ENCODE measurements at places on chromosomes 11 and 22.

- DNase-seq, result no peak
Measured at GRCh38 chr11:70876685-70877084, 375.7 kb downstream of the SHANK2 start.

GRCh38 chr11:102914238-102915043, 39.7 kb upstream of the MMP12 start:
- no peak for DNase-seq

DNA sequence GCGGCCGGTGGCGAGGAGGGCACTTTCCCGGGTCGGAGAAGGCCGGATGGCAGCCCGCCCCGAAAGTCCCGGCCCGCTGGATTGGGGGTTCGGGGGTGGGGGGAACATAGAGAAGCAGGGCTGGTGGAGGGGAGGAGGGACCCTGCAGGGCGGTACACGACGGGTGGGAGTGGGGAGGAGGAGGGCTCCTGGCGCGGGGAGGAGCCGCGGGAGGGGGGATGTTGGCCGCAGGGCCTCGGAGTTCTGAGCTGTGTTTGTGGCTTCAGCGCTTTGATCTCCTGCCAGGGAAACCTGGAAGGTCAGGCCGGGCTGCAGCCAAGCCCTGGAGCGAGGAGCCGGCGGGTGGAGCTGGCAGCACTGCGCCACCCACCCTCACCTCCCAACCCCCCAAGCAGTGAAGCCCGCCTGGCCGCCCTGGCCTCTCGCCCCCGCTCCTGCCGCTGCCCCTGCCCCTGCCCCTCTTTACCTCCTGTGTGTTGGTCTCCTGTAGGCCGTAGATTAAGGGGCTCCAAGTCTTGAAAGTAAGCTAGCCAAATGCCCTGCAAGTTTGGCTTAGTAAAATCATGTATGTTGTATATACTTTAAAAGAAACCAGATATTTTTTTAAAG, 30.9 kb downstream of the C22orf31 start:
- peak; percentile 32 for DNase-seq

GRCh38 chr11:69012092-69013008, 696 bp downstream of the MRGPRF start:
- DNase-seq, result no peak

DNA sequence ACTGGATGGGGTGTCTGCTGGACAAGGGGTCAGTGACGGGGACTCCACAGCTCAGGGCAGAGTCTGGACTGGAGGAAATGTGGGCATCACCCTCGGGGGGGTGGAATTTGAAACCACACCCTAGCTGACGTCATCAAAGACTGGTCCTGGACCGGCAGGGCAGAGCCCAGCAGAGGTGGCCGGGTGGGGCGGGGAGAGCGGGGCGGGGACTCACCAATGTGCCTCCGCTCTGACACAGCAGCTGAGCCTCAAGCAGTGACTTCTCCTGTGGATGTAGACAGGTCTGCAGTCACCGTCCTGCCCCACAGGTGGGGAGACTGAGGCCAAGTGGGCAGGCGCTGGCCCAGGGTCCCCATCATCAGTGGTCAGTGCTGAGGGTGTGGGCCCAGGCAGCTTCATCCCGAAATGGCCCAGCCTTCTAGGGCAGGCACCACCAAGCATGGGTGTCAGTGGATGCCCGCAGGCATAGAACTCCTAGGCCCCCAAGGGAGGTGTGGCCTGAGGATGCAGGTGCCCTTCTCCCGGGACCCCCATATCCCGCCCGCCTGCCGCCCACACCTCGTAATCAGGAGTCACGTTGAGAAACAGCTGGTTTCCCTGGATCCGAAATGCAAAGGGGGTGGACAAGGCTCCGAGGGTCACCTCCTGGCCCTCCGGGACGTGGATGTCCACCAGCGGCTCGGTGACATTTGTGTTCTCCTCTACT, 603 bp downstream of the CDHR5 start:
- no peak for DNase-seq

GRCh38 chr11:100776212-100776896, 89.3 kb downstream of the ARHGAP42 start:
- DNase-seq, result no peak

DNA sequence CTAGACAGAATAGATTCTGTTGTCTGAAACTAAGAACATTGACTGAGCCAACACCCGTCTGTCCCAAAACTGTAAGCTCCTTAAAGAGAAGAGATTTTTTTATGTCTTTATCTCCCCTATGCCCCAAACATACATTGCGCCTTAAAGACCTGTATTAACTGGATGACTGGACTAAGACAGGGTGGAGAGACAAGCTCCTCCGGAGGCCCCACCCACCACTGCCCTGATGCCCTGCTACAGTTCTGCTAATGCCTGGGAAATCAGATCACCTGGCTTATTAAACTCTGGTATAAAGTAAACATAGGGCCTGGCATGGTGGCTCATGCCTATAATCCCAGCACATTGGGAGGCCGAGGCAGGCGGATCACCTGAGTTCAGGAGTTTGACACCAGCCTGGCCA, 203.7 kb downstream of the TENM4 start:
- DNase-seq, result no peak

- DNase-seq, result no peak
Measured at GRCh38 chr11:61265357-61265756, 24.4 kb downstream of the PGA5 start.

GRCh38 chr11:36791957-36792356, 193.9 kb upstream of the RAG2 start:
- no peak for DNase-seq

- no peak for DNase-seq
Measured at GRCh38 chr11:27673979-27674663, 26.1 kb downstream of the BDNF start.

GRCh38 chr11:132072858-132073211, 702.4 kb downstream of the NTM start:
- no peak for DNase-seq

- no peak for DNase-seq
Measured at GRCh38 chr11:68330700-68331337, 18.4 kb downstream of the LRP5 start.

GRCh38 chr11:69219991-69220390, 64.3 kb downstream of the SMIM38 start:
- DNase-seq, result no peak

DNA sequence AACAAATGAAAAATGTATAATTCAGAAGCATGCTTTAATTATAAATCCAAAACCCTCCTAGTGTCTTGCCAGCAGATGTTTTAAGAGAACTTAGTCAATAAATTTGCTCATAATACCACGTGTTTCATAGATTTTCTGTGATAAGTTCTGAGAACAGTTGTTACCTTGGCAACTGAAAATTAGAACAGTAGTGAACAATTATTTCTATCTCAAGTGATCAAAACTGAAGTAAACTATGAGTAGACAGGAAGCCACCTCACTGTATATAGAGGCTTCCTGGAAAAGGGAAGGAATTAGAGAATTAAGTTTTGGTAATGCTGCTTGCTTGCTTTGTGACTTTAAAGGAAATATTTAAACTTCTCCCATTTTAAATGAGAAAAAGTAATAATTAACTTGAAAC, 266.0 kb upstream of the ANO3 start:
- no peak for DNase-seq

GRCh38 chr11:69686856-69687255, 11.7 kb upstream of the LTO1 start:
- no peak for DNase-seq

DNA sequence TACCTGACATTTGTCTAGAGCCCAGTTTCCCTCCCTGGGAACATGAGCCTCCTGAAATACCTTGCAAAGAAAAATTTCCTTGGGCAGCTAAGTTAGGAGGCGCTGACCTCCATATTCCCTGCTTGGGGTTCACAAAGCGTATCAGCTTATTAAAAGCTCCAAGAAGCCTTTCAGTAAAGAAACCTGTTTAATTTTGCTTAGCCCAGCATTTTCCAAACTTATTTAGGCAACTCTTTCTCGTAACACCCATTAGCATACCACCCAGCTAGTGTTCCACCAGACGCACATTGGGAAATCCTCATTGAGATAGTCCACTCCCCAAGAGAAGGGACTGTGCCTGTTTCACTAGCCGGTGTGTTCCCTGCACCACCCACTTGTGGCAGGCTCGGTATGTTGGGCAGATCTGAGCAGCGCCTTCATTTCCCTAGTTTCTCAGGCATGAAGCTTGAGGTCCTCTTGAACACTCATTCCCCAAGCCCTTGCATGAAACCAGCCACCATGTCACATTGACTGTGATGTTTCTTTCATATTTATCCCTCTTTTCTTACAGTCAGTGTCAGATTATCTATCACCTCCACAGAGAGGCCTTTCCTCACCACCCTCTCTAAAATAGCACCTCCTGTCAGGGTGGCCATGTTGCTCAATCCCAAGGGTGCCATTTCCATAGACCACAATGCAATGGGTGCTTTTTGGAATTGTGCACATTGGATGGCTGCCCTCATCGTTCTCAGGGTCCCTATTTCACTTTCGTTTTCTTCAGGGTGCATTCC, 12.5 kb upstream of the ELF5 start:
- no peak for DNase-seq

DNA sequence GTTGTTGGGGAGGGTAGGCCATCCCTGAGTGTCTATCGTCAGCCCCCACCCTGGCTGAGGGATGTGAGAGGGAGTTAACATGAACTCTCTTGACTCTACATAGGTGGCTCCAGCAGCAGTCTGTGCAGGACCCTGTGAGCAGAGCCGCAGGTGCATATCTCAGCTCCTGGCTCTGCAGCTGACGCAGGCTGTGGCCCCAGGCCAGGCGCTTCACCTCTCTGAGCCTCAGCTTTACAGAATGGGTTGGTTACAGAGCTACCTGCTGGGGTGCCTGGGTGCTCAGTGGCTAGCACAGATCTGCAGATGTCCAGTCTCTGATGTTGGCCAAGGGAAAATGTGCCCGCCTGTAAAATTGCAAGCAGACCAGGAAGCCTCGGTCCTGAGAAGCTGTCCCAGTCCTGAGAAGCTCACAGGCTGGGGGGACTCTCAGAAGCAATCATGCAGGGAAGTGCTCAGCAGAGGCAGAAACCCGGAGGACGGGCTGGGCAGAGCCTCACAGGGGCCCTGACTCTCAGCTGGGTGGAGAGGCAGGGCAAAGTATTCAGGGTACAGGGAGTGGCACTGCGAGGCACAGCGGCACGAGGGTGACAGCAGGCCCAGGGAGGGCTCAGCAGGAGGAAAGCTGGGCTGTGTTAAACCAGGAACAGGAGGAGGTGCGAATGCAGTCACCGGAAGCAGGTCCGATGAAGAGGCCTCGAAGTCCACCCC, 15.9 kb upstream of the LRP5 start:
- DNase-seq, result no peak

GRCh38 chr11:61642162-61642561, 38.0 kb upstream of the DAGLA start:
- DNase-seq, result no peak

- no peak for DNase-seq
Measured at GRCh38 chr11:19234231-19234817, 6.4 kb downstream of the E2F8 start.

DNA sequence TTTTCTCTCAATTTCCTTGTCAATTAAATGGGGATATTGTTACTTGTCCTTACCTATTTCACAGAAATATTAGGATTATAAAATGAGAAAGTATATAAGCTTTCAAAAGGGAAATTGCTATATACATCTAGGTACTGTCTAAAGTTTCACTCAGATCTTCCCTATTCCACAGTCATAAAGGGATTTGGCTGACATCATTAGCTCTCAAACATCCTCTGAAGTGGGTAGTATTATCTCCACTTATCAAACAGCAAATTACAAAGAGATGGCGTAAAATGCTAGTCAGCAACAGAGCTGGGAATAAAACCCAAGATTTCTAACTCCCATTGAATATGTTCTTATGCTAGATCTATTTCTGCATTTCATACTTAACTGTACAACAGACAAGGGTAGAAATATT, 50.9 kb downstream of the SLC25A17 start:
- DNase-seq, result no peak

- DNase-seq, result no peak
Measured at GRCh38 chr22:20985720-20986119, 3.6 kb downstream of the LZTR1 start.

DNA sequence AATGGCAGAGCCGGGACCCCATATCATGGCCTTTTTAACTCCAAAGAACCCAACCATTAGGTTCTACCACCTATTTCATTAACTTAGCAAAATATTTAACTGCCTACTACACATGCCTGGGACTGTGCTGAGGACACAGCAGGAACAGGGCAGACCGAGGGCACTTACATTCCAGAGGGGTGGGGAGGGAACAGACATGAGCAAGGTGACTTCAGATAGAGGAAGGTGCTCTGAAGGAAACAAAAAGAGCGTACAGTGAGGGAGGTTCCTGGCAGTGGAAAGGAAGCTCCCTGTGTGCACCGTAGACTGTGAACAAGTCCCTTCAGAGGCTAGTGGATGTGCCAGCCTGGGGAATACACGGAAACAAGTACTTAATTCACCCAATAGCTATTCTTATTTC, 82.8 kb downstream of the NAT10 start:
- DNase-seq, result no peak

- no peak for DNase-seq
Measured at GRCh38 chr11:37104380-37104779, 506.3 kb upstream of the RAG2 start.

- peak; percentile 51 for DNase-seq
Measured at GRCh38 chr11:120929664-120930154, 94.2 kb upstream of the TBCEL start.

DNA sequence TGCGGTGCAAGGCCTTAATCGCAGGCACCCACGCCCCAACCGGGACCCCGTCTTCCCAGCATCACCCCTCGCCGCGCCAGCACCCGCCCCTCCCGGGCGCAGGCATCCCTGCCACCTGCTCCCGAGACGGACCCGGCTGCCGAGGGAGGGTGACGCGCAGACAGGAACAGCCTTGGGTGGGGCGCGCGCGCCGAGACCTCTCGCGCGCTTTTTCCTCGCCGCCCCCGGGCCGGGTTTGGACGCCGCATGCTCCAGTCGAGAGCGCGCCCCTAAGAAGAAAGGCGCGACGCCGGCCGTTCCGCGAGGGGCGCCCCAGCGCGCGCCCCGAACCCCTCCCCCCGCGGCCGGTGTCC, 504 bp downstream of the CFL1 start:
- DNase-seq, result no peak

DNA sequence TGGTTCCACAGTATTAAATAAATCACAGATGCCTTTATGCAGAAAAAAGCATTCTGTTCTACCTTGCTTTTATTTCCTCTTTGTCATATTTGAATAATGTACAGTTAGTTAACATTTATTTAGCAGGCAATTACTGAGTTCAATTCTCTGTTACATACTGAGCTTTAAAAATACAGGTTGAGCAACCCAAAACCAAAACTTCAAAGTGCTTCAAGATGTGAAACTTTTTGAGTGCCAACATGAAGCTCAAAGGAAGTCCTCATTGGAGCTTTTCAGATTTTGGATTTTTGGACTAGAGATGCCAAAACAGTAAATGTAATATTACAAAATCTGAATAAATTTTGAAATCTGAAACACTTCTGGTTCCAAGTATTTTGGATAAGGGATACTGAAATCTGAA, 54.1 kb downstream of the PDHX start:
- DNase-seq, result no peak

DNA sequence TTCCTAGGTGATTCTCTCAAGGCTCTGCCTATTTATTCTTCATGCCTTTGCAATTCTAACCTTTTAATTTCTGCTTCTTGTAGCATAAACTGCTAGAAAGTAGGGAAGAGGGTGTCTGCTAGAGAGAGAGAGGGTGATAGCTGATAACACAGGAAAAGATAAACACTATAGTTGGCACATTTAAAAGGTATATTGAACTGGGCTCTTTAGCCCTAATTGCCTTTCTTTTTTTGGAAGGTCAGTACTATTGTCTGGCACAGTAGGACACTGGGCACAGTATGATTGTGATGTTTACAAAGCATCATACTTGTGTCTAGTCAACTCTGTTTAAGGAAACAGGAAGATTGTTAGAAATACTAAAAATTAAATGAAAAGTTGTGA, 33.3 kb downstream of the TEAD1 start:
- no peak for DNase-seq

- DNase-seq, result no peak
Measured at GRCh38 chr22:37111156-37111717, 1.7 kb upstream of the TMPRSS6 start.
